ENCODE measurements at places on chromosomes 1 and 21. TPM values are rescaled to one million over a fixed set of nuclear protein-coding genes. Genes with fewer than 3 reads are reported as not detected.

The POU3F1 gene
- 0.17 TPM for total RNA-seq

The TSPAN2 gene
- total RNA-seq, result 0.46 TPM

- peak; percentile 35 for DNase-seq
These were observed 97.0 kb upstream of the CD34 start for GRCh38 chr1:208007938-208008342.

The EXOSC10 gene
- total RNA-seq, result 30.1 TPM

The MANEAL gene
- 6.3 TPM for total RNA-seq

- DNase-seq, result no peak
These were observed 260.8 kb downstream of the SPATA17 start for GRCh38 chr1:217891966-217892365.

DNA sequence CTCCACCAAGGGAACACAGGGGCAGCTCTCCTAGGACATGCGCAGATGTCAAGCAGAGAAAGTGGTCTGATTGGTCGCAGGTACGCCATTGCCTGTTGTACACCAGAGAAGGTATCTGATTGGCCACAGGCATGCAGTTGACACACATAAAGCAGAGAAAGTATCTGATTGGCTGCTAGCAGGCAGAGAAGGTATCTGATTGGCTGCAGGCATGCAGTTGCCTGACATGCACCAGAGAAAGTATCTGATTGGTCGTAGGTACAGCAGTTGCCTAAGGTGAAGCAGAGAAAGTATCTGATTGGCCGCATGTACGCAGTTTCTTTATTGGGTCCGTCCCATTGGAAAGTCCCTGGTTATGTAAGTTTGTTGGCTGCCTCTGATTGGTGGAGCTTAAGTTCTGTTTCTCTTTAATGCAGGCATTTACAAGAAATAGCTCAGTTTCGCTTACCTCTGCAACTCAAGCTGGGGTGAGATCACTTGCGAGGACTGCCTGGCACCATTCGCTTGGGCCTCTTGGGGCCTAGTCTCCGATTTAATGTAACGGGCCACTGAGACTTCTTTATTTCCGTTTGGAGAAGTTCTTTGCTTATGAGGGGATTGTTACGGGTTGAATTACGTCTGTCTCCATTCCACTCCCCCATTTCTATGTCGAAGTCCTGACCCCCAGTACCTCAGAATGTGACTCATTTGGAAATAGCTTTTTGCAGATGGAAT is 74.2 kb downstream of the SIK1 start:
- DNase-seq, result no peak

GRCh38 chr1:33442141-33442540 is 11.2 kb upstream of the PHC2 start:
- no peak for DNase-seq

- peak; percentile 82 for DNase-seq
These were observed 39.4 kb downstream of the TRAPPC10 start for GRCh38 chr21:44051462-44051941.

- no peak for DNase-seq
These were observed 1.7 kb upstream of the ANGPTL3 start for GRCh38 chr1:62595647-62596046.

- DNase-seq, result no peak
These were observed 15.8 kb upstream of the UBE2U start for GRCh38 chr1:64187646-64188045.

DNA sequence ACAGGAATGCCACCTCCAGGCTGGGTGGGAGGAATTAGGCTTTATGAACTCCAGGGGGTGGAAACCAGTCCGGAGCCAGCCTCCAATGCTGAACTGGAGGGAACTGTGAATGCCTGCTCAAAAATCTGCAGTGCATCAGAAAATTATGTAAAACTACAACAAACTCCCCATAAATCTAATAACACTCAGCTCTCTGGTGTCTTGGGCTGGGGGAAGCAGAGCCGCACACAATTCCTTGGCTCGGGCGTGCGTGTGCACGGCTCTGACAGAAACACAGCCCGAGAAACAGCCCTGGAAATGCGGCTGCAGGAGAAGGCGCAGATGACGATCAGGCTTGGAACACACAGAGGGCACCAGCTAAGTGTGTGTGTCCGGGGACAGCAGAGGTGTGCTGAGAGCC is 127.6 kb upstream of the VAMP3 start:
- DNase-seq, result no peak

The TSTD1 gene
- 86.7 TPM for total RNA-seq

The LAPTM5 gene
- total RNA-seq, result 141 TPM

- no peak for DNase-seq
These were observed 16.8 kb downstream of the IFFO2 start for GRCh38 chr1:18939398-18940302.

DNA sequence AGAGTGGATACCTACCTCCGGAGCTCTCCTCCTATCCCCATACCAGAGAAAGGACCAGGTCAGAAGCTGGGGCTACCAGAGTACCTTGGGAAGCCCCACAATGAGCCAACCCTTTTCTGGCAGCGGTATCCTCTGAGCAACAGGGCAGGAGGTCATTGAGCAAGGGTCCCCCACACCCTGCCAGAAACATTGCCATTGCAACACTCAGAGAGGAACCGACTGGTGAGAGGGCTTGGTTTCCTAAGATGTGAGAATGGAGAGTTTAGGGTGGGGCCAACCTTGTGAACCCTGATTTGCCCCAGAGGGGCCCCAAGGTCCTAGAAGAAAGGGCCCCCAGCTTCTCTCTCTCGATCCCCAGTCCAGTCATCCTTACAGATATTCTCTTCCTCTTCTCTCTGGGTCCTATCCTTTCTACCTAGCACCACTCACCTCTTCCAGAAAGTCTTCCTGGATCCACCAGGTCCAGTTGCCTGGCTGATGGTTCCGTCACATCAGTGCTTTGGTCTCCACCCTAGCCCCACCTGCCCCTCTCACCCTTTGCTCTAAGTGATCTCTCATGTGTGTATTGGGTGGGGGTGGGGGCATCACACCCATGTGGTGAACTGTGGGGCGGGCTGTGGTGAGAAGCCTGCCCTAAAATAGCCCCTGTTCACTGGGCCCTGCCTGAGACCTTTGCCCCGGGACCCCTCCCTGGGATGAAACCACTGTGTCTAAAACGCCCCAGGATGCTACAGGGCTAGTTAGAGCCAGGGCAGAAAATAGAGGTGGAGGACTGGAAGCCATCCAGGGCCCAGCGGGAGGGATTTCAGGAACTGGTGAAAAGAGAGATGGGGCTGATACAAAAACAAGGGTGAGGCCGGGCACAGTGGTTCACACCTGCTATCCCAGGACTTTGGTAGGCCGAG is 8.7 kb downstream of the FGR start:
- DNase-seq, result no peak

DNA sequence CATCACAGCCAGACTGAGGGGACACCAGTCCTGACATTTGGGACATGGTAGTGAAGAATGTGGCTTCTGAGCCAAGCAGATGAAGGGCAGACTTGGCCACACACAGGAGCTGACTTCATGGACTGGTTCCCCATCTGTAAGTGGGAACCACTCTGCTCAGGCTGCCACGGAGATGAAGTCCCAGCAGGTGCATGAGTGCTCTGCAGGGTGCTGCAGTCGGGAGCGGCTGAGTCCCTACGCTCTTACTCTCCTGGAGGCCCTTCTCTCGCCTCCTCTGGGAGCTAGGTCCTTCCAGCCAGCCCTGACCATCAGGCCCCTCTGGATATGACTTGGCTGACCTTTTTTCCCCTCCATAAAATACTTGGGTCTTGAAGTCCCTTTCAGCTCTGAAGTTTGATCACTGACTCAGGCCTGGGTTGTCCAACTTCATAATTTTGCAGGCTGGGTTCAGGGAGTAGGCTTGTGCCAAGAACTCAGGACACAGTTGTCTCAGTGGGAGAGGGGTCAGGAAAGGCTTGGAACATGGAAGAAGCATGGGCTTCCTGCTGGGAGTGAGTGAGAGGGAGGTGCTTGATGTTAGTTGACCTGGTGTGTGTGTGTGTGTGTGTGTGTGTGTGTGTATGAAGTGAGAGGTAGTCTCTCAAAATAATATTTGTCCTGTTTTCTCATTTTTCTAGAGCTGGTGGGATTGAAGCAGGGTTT is 21.0 kb upstream of the EPS8L3 start:
- DNase-seq, result no peak

GRCh38 chr1:86068841-86069756 is 87.5 kb downstream of the COL24A1 start:
- no peak for DNase-seq

DNA sequence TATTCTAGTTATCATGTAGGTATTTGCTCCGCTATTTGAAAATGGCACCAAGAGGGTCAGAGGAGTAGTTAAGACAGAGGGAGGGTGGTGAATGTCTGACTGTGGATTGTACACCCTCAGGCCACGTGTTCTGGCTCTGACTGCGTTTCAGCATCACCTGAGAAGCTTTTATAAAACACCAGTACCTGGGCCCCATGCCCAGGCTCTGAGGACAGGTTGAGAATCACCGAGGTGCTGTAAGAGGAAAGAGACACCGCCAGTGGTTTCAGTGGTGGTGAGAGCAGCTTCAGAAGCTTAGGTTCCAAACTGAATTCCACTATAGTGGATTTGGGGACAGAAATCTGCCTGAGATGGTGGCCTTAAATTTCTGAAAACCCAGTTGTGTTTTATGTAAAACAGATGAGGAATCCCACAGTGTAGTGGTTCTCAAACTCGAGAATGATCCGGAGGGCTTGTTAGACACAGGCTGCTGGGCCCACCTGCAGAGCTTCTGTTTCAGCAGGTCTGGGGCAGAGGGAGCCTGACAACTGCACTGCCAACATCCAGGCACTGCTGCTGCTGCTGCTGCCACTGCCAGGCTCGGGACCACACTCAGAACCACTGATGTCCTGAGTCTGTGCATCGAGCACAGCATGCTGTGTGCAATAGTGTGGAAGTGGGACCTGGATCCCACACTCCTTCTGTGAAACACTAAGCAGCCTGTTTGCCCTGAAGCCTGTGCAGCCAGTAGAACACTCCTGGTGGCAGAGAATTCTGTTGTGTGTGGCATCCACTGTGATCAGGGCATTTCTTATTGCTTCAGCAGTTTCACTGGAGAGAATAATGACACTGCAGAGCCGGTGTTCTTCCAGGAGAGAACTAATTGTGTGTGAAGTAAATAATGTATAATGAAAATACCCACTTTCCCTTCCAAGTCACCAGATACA is 98.7 kb downstream of the SUSD4 start:
- DNase-seq, result no peak

DNA sequence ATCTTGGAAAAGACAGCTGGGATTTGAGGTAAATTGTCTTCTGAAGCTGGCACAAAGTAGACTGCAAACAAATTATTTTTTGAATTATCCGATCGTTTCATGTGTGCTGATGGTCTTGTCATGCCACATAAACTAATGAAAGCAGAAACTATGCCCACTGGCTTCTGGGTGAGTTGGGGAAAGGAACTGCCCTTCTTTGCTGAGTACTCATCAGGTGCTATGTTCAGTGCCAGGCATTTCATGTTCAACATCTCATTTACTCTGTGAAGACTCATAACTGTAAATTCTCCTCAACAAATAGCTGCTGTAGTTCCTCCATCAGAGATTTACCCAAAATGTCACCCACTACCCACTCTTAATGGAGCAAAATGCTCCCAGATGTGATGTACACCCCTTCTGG is 1.2 kb downstream of the TRIT1 start:
- DNase-seq, result no peak

DNA sequence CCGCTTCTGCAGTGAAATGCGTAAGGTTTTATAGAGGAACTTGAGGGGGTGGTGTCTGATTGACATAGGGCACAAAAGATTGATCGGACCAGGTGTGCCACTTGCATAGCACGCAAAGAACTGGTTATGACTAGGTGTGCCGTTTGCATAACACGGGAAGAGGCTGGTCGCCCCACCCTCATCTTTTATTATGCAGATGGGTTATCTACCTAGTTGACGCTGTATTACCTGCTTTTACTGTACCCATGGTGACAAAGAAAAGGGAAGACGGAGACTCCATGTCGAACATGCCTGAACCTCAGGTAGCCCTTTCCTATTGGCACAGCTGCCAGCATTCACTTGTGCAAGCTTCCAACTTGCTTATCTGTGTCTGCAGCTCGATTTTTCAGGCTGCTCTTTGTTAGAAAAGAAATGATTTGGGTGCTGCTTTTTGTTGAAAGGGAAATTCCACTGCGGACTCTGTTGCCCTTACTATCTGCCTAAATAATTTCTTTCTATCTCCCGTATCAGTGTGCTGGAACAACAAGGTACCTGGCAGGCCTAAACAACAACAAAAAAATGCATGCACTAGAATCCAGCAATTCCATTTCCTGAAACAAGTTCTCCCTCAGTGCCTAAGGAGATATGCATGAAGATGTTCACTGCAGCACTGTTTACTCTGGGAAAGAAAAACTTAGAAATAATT is 194.4 kb upstream of the KAZN start:
- no peak for DNase-seq

GRCh38 chr1:172946814-172947507 is 103.8 kb downstream of the TNFSF18 start:
- DNase-seq, result no peak

The PRMT6 gene
- 20.6 TPM for total RNA-seq

- DNase-seq, result no peak
These were observed 6.2 kb downstream of the HNRNPR start for GRCh38 chr1:23337869-23338268.

DNA sequence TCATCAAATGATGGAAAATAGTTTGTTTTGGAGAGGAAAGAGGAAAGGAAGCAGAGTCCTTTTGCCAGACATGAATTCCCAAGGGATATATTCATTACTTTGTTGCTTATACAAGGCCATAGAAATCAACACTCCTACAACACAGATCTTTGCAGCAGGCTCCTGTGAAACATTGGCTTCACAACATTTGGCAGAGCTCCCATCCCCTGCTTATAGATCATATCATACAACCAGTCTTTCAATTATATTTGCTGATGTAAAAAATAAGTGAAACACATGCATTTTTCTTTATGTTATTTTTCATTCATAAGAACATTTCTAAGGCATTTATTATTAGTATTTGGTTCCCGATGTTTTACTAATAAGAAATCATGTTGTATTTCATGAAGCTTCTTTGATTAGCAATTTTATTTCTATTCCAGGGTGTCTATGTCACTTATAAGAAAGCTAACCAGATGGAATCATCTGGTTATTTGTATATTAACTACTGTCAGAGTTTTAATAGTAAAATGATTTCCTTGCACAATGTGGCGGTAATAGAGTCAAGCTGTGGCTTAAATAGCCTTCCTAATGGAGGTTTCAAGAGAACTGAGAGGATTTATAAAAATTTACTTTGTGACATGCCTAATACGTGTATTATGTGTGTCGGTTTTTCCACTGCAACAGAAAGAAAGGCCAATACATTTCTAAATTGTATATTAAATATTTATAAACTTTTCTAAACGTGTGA is 470.3 kb upstream of the NCAM2 start:
- no peak for DNase-seq

The TRIM45 gene
- 2.8 TPM for total RNA-seq

The OR10R2 gene
- not detected for total RNA-seq

GRCh38 chr1:87329526-87330056 is 911 bp downstream of the LMO4 start:
- no peak for DNase-seq

- no peak for DNase-seq
These were observed 110.5 kb upstream of the CAMK1G start for GRCh38 chr1:209473025-209473424.

DNA sequence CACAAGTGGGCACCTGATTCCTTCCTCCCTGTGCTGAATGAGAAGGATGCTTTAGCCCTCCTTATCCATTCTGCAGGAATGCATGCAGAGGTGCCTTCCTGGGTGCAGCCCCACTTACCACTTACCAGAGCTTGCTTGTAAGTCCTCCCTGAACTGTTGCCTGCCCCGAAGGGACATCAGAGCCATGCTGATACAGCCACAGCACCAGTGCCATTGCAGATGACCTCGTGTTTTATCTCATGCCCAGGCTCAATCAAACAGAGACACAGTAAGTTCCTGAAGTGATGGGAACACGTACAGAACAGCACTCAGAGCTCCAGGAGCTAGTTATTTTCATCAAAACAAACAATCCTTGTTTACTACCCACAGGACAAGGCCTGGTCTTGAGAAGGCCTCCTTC is 81.9 kb downstream of the ATP1A1 start:
- DNase-seq, result no peak

- DNase-seq, result no peak
These were observed 1.1 kb downstream of the CGN start for GRCh38 chr1:151512326-151512725.
